ENCODE measurements at places on chromosomes 3 and 15. TPM values are rescaled to one million over a fixed set of nuclear protein-coding genes. Genes with fewer than 3 reads are reported as not detected.

DNA sequence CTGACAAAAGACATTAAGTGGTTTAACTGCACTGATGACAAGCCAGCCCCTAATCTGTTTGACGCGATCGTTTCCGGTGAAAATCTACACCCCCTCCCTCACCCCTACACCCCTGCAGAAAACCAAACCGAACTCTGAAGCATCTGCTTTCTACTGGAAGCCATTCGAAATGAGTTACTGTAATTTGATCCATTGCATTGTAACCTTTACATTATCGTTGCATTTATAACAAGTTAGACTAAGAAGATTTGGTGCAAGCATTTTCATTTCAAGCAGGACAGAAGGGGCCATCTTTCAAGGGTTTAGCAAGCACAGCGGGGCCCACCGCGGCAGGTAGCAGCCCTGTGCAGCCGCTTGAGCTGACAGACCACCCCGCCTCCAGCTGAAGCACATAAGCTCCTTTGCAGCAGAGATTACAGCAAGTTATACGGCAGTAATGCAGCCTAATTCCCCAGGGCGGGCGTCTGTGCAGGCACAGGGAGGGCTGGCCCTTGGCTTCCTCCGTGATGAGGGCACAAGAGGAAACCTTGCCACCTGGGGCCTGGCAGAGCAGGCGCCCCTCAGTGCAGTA lies 79.3 kb downstream of the CHSY1 start:
- H3K27ac ChIP-seq = no peak overlapping the region
- no peak for DNase-seq
- peaks cover 2% of the 10 kb centered on the region for H3K36me3 ChIP-seq
- H3K4me1 ChIP-seq = peaks cover 22% of the 10 kb centered on the region

- H3K27ac ChIP-seq = no peak overlapping the region
- no peaks in the 10 kb centered on the region for H3K27me3 ChIP-seq
- peaks cover 6% of the 10 kb centered on the region for H3K36me3 ChIP-seq
- DNase-seq = no peak
Observed at GRCh38 chr3:49912881-49913281, 9.2 kb upstream of the MST1R start.

DNA sequence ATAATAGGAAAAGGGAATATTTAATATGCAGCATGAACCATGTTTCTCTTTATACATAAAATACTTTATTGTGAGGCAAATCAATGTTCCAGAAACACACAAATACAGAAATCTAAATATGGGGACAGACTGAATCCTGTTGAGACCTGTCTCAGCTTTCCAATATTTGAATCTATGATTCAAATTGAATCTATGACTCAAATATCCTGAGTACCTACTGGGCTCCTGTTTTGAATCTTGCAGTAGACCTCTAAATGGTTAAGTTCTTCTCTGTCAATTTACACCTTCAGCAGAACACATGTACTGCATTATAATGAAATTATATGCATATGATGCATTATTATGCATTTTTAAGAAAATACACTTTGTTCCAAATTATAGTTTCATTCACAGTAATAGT lies 143.2 kb upstream of the PLXND1 start:
- no peak overlapping the region for H3K4me3 ChIP-seq
- no peak for DNase-seq
- H3K27me3 ChIP-seq = no peaks in the 10 kb centered on the region
- H3K4me1 ChIP-seq = no peaks in the 10 kb centered on the region

DNA sequence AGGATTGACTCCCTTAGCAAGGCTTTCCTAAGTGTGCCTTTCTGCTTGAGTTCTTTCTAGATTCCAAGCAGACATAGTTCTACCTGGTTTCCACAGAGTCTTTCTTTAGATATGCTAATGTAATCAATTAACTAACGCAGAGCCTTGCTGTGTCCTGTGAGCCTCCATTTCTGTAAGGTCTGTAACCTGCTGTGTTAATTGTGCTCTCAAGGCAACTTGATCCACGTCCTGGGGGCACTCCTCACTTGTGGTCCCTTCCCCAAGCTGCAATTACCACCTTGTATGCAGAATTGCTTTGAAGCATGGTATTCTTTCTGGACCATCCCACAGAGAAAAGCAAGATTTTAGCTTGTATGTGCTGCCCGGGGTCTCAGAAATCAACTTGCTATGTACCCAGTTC lies 29.5 kb upstream of the THSD4 start:
- H3K4me3 ChIP-seq = no peak overlapping the region
- no peaks in the 10 kb centered on the region for H3K4me1 ChIP-seq
- no peak for DNase-seq
- no peaks in the 10 kb centered on the region for H3K36me3 ChIP-seq
- no peaks in the 10 kb centered on the region for H3K27me3 ChIP-seq

Gene ANKDD1A
- 2.6 TPM for total RNA-seq
